NCI-H446 treated with DMSO at 0.1 percent for 48 hours (cell line): ENCODE measurements at places on chromosomes 3 and 15.

- DNase-seq: no peak
These were observed 11.1 kb downstream of the SLC6A6 start for GRCh38 chr3:14413381-14414071.

DNA sequence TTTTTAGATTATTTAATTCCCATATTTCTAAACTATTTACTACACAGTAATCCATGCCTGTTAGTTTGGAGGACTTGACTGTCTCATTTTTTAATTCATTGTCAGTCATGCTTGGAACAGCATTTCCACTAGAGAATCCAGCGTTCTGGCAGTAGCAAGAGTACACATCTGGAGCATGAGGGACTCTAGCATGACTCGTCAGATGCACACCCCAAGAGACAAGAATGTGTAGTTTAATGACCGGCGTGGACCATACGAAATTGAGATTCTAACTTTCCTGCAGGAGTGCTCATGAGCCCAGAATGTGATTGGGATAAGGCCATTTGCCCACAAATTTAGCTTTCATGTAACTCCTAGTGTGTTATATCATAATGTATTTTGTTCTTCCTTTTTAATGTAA lies 48.9 kb downstream of the ASB7 start:
- no peak for DNase-seq

DNA sequence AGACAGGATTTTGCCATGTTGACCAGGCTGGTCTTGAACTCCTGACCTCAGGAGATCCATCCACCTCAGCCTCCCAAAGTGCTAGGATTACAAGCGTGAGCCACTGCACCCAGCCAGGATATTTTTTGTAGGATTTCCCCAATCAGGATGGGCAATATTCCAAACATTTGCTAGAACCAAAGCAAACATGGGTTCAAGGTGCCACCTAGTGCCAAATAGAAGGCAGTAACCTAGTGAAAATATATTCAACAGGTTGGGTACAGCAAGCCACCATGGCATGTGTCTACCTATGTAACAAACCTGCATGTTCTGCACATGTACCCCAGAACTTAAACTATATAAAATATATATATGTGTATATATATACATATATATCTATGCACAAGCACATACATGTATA lies 185.9 kb upstream of the CADM2 start:
- DNase-seq: no peak

GRCh38 chr15:34347951-34348638 lies 5.0 kb downstream of the NUTM1 start:
- DNase-seq: no peak
